Small intestine (tissue), 16 donors: ENCODE measurements at places on chromosomes 16 and 17. TPM values are rescaled to one million over a fixed set of nuclear protein-coding genes. Genes with fewer than 3 reads are reported as not detected.

Gene LRRC36
- 1.9 TPM for polyA plus RNA-seq

Gene ALOX12
- 0.04 TPM for polyA plus RNA-seq

Gene RAC3
- 11.2 TPM for polyA plus RNA-seq

Gene CA7
- polyA plus RNA-seq = 6.4 TPM

Gene LDHD
- polyA plus RNA-seq = 8.7 TPM

Gene FBXO39
- polyA plus RNA-seq = not detected

DNA sequence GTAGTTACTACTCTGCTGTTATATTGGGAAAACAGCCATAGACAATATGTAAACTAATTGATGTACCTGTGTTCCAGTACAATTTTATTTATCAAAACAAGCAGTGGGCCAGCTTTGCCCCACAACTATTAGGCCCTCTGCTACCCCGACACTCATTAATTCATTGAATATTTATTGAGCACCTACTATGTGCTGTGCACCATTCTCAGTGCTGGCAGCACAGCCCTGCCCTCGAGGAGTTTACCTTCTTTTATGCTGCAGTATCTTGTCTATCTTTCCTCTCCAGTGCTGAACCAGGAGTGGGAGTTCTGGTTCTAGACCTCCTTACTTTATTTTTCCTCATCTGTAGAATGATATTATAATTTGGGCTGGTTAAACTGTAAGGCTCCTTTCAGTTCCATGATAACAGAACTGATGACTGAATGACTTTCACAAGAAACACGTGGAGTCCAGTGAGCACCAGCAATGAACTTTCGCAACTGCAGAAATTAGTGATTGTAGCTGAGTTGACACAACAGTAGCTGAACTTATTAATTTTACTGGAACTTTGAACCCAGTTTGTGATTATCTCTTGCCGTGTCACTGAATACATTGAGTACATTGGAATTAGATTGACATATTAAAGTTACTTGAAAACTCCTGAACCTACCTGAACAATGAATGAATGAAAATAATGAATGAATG is 2.4 kb downstream of the GOSR2 start:
- DNase-seq = peak; percentile 88

GRCh38 chr16:88317613-88317965 is 65.2 kb upstream of the ZNF469 start:
- no peak for DNase-seq

- DNase-seq = no peak
Observed at GRCh38 chr17:12415031-12415430, 250.7 kb upstream of the MYOCD start.

- no peak for DNase-seq
Observed at GRCh38 chr16:13036600-13036999, 135.2 kb downstream of the SHISA9 start.

- DNase-seq = no peak
Observed at GRCh38 chr17:6787081-6787693, 11.2 kb downstream of the FBXO39 start.

DNA sequence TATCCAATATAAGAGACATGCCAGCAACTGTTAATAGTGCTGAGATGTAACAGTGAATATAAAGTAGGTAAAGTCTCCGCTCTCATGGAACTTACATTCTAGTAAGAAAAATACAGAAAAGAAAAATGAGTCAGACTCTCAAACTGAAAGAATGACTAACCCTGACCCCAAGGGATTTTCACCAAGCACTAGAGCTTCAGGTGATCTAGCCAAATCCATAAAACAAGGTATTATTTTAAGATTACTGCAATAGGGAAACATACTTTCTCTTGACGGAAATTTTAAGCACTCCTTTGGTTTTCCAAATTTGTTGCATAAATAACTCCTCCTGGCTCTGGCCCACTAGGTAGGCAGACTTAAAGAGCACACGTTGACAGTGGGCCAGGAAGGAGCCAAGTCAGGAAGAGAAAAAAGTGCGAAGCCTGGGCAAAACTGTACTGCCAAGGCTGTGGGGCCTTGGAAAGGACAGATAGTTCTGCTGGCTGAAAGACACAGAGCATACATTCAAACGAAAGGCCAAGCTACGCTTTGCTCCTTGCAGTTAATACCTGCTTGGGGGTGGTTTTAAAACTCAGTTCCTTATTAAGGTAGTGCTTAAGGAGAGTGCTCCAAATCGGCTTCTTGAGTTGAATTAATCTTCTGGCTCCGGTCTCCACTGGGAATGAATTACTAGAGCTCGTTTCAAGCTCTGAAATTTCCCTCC is 1.4 kb downstream of the GOT2 start:
- DNase-seq = peak; percentile 5

DNA sequence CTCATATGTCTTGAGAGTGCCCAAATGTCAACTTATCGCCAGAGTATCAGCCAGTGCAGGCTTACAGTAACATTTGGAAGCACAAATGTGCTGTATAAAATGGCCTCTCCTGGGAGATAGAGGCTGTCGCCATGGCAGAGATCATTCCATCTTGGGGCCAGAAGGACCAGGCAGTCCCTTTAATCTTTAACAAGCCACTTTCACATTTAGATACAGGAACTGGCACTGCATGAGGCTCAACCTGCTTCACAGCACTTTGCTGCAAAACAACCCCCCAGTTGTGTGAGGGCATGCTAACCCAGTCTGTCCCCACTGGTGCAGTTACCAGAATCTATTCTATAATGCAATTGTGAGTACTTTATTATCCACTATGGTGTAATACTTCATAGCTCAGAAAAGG is 4.7 kb upstream of the RFFL start:
- peak; percentile 38 for DNase-seq

DNA sequence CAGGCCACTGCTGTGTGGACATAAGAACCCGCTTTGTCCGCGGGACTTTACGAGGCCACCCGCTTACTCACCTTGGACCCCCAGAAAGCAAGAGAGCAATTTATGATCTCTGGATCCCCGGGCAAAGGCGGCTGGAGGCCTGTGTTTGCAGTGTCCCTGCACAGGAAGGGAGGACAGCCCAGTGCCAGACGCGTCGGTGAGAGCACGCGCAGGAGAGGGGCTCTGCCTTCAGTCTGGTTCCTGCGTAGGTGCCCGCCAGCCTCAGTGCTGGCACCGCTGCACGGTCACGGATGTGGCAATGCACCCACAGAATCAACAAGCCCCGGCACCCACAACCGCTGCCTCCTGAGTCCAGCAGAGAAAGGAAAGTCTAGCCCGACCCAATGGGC is 248.4 kb downstream of the C16orf95 start:
- no peak for DNase-seq

DNA sequence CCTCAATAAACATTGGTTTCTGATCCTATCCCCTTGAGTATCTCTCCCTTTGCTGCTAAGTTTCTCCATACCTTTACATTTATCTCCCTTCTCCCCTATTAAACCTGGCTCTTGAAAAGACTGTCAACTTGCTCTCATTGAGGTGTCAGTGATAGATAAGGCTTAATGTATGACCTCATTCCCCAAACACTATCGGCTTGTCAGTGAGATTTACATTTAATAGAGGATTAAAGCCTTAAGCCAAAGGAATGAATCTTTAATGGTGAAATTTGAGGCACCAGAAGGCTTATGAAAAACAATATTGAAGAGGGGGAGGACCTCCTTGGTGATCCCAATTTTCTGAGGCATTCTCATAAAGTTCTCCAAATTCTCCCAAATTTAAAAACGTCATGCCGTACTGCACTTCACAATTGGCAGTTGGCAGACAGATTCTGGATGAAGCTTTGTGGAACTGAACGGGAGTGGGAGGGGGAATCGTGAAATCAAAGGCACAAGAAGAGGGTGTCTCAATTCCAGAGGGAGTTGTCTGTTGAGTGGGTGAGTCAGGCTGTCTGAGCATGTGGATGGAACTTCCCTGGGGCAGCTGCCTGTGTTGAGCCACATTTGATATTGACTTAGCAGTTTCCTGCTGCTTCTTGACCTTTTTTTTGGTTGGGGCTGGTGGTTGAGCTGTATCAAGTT is 478.8 kb downstream of the NPIPA7 start:
- DNase-seq = no peak

DNA sequence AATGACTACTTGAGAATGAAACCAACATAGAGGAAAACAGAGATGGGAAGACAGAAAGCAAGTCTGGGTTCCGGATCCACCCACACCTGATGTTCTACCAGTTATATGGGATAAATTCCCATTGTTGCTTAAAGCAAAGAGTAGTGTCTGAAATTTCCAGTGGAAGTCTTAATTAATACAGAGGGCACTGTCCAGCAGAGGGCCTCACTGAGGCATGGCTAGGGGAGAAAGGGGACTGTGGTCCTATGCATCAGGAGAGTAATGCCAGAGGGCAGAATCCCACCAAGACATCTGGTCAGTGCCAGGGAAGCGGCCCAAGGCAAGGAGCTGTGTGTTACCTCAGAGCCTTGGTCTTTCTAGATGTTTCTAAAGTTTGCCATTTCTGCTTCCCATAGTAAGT is 7.5 kb upstream of the UMOD start:
- DNase-seq = no peak

GRCh38 chr16:54654429-54654828 is 276.2 kb upstream of the IRX5 start:
- DNase-seq = no peak

- no peak for DNase-seq
Observed at GRCh38 chr17:34081269-34081668, 173.8 kb upstream of the CCL2 start.

DNA sequence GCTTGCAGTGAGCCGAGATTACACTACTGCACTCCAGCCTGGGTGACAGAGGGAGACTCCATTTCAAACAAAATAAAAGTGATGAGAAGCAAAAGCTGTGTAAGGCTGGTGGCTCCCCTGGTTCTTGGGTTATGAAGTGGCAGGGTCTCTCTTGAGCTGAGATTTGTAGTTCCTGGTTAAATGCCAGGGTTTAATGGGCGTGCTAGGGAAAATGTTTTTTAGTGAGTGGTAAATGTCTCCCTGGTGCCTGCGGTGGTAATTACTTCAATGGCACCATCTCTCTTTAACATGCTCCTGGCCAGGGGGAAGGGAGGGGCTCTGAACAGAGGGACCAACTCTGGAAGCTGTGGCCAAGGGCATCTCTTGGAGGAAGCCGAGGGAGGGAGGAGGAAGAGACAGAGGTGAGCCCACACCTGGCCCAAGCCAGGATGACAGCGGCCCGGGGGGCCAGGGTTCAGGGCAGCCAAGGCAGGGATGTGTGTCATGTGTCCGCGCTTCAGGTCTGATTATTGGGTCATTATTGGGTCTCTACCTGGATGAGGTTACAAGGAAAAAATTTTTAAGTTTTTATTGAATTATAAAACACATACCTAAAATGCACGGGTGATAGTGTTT is 17.8 kb upstream of the RPL38 start:
- DNase-seq = no peak

- no peak for DNase-seq
Observed at GRCh38 chr17:41593306-41593981, 6.7 kb upstream of the KRT14 start.

DNA sequence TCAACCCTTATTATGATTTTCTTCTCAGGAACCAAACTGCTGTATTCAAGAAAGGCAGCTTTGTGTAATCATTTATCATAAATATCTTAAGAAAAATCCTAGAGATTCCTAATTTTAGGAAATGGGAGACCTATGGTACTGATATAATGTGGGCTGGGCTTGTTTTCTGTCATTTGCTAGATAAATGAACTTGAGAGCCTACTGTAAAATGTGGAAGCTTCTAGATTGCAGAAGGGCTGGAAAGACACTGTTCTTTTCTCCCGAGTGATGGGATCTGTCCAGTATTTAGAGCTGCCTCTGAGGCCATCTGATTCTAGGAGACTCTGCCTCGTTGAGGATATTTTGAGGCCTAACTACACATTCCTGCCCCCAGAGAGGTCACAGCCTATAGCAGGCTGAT is 19.9 kb upstream of the STH start:
- no peak for DNase-seq

DNA sequence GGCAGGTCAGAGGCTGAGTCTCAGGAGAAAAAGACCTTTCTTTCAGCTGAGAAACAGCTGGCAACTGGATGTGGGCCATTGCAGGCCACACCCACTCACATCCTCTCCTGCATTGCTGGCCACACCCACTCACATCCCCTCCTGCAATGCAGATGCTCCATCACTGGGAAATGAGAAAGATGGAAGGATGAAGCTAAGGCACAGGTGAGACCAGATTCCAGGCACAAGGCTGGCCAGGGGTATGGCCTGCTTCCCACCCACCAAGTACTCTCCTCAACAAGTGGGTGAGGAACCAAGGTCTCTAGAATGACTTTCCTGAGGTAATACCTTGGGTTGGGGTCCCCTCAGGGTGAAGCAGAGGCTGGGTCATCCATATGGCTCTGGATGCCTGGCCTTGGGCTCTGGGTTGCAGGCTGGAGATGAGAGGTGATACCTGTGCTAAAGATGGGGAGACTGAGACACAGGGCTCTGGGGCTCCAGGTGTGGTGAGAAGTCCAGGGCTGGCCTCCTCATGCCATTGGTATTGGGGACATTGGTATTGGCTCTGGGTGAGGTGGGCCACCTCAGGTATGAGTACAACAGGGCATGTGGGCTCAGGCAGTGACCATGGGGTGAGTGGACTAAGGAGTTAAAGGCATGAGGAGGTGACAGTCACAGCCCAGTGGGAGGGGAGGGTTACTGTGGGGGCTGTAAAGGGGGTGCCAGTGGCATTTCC is 1726.8 kb downstream of the TP53TG3F start:
- DNase-seq = no peak

- DNase-seq = no peak
Observed at GRCh38 chr17:80110447-80110812, 9.0 kb downstream of the GAA start.

DNA sequence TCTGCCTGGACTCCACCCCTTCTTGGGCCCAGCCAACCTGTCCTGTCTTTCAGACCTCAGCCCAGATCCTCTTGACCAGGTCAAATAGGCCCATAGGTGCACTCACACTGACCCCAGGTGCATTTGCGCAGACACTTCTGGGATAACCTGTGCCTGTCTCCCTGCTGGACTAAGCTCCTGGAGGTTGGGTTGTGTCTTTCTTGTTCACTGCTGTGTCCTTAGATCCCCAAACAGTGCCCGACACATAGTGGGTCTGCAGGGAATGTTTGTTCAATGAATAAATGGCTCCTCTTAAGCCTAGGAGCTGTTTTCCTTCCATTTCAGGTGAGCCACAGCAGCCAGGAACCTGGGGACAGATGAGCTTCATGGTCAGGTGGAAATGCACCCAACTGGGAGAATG is 48.9 kb downstream of the NLRP1 start:
- DNase-seq = no peak
